ENCODE measurements at places on chromosomes 6 and 20. TPM values are rescaled to one million over a fixed set of nuclear protein-coding genes. Genes with fewer than 3 reads are reported as not detected.

The EPPIN gene
- total RNA-seq: not detected

The HIVEP2 gene
- 4.5 TPM for total RNA-seq

The SYCP2L gene
- total RNA-seq: 0.30 TPM

The GABRR1 gene
- not detected for total RNA-seq

The SLC17A3 gene
- total RNA-seq: not detected

The CFAP206 gene
- total RNA-seq: 0.17 TPM

The PDCD2 gene
- total RNA-seq: 77.9 TPM

The ENPP4 gene
- total RNA-seq: 0.59 TPM

The SLC13A3 gene
- total RNA-seq: 6.1 TPM

The AIF1 gene
- total RNA-seq: not detected

The TCP11 gene
- total RNA-seq: 0.15 TPM

The TRAPPC3L gene
- not detected for total RNA-seq

The BRD2 gene
- total RNA-seq: 87.9 TPM

The NKAPL gene
- total RNA-seq: 1.3 TPM

The TINAG gene
- total RNA-seq: not detected

The ARMH2 gene
- not detected for total RNA-seq

The VSX1 gene
- total RNA-seq: not detected

The SESN1 gene
- 7.3 TPM for total RNA-seq

The ALDH5A1 gene
- 0.17 TPM for total RNA-seq

The PMEPA1 gene
- 0.34 TPM for total RNA-seq

The ZFP57 gene
- not detected for total RNA-seq

The UBE2C gene
- 225 TPM for total RNA-seq

The OR12D3 gene
- total RNA-seq: not detected

The MCM9 gene
- total RNA-seq: 8.6 TPM

The OOEP gene
- total RNA-seq: not detected

The FAM217A gene
- not detected for total RNA-seq

The MUC21 gene
- total RNA-seq: not detected

The NR2E1 gene
- total RNA-seq: not detected

The SLC44A4 gene
- not detected for total RNA-seq

The DCDC2 gene
- not detected for total RNA-seq

The FRK gene
- total RNA-seq: 0.15 TPM

The HLA-DQB1 gene
- not detected for total RNA-seq

The GGT7 gene
- 9.6 TPM for total RNA-seq

The B3GALT4 gene
- 4.4 TPM for total RNA-seq

The ALDH8A1 gene
- total RNA-seq: 0.15 TPM

The GABRR2 gene
- not detected for total RNA-seq

The UBD gene
- total RNA-seq: not detected

The VSTM2L gene
- total RNA-seq: 1.5 TPM

The SAPCD1 gene
- 5.8 TPM for total RNA-seq

The MYLK2 gene
- total RNA-seq: 0.30 TPM

The ADAM33 gene
- total RNA-seq: 14.7 TPM

The OPRL1 gene
- total RNA-seq: 0.67 TPM

The LY6G6C gene
- not detected for total RNA-seq

The SOX18 gene
- total RNA-seq: 0.17 TPM

The MRAP2 gene
- not detected for total RNA-seq

The PRPH2 gene
- total RNA-seq: 1.7 TPM

The TMEM244 gene
- not detected for total RNA-seq

The GLYATL3 gene
- not detected for total RNA-seq

The TCF19 gene
- total RNA-seq: 52.1 TPM

The UST gene
- 7.1 TPM for total RNA-seq

Measured in bronchus fibroblast of lung (primary cell).